ENCODE measurements at places on chromosomes 1 and 21. TPM values are rescaled to one million over a fixed set of nuclear protein-coding genes. Genes with fewer than 3 reads are reported as not detected.

DNA sequence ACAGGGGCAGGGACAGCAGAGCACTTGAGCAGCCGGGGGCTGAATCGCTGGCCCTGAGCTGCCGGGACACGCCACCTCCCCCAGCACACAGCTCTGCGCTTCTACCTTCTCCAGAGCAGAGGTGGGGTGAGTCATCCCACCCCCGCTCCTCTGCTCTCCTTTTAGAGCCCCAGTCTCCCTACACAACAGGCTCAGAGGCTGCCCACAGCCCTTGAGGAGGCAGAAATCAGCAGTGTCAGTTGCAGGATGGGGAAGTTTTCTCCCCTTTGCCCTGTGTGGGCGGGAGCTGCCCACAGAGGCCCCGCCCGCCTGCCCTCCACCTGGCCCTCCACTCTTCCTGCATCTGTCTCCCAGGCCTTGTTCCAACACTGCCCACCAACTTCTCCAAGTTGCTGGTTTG lies 94.6 kb downstream of the STUM start:
- peak; percentile 91 for DNase-seq

DNA sequence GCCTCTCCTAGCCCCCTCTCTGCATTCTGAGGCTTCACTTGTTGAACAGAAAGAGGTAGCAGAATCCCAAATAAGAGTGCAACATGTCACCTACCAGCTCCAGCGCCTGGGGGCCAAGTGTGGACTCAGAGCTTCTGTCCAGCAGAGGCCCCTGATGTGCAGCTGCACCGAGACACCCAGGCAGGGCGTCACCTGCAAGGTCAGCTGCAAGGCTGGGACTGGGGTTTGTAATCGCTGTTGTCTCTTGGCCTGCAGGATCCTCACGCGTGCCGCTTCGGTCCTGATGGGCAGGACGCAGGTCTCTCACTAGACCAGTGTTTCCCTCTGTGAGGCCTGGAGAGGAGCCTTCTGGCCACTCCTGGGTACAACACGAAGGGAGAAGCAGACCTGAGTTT lies 4.3 kb upstream of the SLX9 start:
- no peak for DNase-seq

GRCh38 chr1:184701816-184702215 lies 52.8 kb downstream of the EDEM3 start:
- DNase-seq = no peak

GRCh38 chr1:17994046-17994445 lies 113.6 kb upstream of the IGSF21 start:
- DNase-seq = no peak

GRCh38 chr1:6747674-6748073 lies 37.6 kb upstream of the CAMTA1 start:
- no peak for DNase-seq

DNA sequence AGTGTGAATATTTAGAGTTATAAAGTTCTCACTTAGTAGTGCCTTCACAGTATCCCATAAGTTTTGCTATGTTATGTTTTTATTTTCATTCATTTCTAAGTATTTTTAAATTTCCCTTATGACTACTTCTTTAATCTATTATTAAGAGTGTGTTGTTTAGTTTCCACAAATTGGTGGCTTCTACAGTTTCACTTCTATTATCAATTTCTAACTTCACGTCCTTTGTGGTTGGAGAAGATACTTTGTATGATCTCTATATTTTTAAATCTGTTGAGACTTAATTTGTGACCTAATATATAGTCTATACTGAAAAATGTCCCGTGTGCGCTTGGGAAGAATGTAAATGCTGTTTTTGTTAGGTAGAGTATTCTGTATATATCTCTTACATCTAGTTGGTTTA lies 11.7 kb downstream of the CHIA start:
- no peak for DNase-seq

GRCh38 chr1:119373465-119373864 lies 4.9 kb downstream of the HAO2 start:
- DNase-seq = peak; percentile 49

GRCh38 chr1:56532350-56532683 lies 47.0 kb downstream of the PLPP3 start:
- DNase-seq = no peak

DNA sequence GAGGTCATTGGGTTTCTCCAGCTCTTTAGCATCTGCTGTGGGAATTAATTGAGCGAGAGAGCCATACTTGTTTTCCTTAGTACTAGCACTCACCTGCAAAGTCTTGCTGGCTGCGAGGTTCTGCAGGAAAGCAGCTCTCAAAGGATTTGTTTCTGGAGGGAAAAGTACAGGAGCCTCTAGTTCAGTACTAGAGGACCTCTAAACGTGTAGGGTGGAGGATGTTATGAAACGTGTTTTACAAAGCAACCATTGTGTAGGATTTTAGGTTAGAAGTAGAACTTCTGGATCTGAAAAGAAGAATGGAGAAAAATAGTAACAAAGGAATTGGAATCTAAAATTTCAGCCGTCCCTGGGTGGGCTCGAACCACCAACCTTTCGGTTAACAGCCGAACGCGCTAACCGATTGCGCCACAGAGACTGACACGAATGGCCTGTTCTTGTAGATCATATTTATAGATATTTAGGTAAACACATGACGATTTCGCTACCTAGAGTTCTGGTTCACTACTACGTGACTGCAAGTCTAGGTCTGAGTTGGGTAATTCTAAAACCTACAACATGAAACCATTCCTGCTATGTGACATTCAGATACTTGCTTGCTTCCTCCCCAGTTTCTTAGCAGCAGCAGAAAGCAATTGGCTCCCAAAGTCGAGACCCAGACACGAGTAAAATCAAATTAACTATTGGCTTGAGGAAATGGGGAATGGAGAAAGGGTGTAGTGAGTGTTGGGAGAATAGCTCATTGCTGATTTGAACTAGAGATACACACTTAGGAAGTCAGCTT lies 60.2 kb upstream of the CFAP126 start:
- DNase-seq = peak; percentile 22

DNA sequence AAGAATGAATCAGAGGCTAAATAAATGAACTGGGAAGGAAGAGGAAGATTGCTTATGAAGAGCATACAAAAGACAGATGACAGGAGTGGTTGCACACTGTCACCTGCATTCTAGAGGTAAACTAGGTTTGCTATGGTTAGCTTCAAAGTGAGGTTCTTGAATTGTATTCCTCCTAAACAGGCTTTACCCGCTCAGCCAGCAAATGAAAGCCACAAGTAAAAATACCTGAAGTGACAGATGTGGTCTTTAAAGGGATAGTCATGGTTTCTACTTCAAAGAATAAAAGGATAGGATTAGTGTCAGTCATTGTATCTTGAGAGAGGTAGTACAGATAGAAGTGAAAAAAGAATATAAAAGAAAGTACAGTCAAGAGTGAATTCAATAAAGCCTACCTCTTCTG lies 32.4 kb upstream of the PRDX6 start:
- no peak for DNase-seq

GRCh38 chr1:163785868-163786405 lies 464.2 kb downstream of the NUF2 start:
- no peak for DNase-seq

GRCh38 chr1:232110281-232111090 lies 483.9 kb downstream of the DISC1 start:
- DNase-seq = no peak

GRCh38 chr21:42941696-42942085 lies 16.3 kb upstream of the ERVH48-1 start:
- DNase-seq = no peak

DNA sequence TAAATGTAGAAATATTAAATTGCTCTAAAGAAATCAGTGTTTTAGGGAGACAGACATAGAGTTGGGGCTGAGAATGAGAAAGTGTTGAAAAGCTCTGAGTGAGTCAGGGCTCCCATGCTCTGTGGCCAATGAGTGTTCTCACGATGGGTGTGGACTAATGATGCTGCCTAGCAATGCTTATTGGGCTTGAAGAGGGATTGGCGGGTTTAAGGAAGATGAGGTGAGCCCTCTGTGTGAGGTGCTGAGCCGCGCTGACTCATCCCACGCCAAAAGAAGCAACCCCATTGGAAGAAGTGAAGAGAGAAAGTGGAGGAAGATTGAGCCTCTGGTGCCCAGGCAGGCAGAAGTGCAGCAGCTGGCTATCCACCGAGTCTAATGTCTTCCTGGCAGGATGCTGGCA lies 65.1 kb upstream of the DPT start:
- DNase-seq = no peak

DNA sequence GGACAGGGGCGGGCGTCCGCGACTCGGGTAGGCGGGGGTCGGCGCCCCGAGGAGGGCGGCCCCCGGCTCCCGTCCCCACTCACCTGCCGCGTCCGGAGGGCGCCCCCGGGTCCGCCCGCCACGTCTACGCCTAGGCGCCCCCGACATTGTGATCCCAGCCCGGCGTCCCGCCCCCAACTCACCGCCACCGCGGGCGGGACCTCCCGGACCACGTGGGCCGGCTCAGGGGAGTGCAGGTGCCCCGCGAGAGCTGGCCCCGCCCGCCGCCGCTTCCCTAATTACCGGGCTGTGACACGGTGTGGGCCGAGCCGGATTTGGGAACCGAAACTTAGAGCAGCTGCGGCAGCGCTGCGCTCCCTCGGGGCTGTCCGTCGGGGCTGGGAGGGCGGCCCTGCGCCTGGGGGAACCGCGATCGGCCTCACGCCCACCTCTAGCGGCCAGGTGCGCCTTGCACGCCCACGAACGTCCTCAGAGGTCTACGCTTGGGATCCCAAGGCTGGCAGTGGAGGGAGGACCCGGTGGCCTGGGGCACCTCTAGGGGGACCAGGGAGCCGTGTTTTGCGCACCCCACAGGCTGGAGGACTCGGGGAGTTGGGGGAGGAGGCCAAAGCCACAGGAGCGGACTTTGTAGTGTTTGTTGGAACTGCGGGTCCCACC lies 521 bp upstream of the NADK start:
- DNase-seq = peak; percentile 56

DNA sequence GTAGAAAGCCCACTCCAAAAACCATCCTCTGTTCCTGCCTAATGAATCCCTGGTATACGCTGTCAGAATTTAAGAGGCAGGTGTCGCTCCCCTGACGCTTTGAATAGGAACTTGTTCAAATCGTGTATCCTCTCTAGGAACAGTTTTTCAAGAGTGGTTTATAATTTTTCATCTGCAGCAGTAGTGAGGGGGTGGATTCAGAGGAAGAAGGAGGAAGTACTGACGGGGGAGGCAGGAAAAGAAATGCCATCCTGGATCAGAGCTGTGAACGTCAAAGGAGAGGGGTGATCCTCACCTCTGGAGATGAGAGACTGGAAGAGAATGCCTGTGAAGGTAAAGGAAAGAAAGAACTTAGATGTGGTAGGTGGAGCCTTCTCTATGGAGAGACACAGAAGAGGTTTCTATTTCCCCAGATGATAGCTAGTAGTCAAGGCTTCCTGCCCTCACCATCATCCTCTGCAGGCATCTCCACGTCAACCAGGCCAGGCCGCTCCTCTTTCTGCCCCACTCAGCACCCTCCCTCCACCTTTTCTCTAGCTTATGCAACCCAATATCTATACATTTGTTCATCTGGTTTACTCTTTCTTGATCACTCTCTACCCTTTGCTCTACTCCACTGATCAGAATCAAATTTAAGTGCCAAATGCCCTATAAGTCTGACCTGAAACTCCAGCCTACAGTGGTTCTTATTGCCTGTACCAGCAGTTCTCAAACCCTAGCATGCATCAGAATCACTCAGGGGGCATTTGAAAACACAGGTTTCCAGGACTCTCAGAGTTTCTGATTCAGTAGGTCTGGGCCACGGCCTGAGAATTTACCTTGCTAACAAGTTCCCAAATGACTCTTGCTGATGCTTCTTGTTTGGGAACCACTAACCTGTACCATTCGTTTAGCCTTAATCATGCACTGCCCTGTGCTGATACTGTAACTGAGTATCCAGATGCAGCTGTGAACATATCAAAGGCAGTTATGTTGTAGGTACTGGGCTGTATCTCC lies 13.1 kb upstream of the BCL9 start:
- DNase-seq = no peak

GRCh38 chr1:20590306-20590777 lies 1.4 kb downstream of the CDA start:
- no peak for DNase-seq

DNA sequence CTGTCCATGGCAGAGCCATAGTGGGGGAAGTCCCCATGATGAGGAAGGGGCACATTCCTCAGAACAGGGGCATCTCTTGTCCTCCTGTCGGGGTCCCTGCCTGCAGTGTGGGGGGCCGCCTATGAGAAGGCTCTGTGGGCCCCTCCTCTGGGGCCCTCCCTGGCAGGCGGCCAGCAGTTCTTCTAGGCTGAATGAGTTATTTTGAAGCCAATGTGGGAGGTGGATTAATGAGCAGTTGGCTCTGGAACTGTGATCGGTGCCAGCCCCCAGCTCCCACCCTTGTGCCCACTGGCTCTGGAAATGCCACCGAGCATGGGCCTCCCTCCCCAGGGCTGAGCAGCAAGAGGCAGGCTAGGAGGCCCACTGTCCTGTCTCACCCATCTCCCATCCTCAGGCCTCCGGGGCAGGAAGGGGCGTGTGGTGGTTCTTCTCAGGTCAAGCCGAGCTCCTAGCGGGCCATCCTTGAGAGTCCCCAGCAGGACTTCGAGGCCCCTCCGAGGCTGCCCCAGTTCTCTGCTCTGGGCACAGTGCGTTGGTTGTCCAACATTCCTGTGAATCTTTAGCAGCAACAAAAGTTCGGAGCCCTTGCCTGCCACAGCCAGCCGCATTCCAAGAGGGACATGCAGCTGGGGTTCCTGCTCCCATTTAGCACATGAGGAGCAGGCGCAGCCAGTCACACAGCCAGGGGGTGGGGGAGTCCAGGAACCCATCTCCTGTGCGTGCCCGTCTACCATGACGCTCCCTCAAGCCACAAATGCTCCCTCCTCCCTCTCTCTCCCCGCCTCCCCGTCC lies 57.2 kb downstream of the EDN2 start:
- no peak for DNase-seq

DNA sequence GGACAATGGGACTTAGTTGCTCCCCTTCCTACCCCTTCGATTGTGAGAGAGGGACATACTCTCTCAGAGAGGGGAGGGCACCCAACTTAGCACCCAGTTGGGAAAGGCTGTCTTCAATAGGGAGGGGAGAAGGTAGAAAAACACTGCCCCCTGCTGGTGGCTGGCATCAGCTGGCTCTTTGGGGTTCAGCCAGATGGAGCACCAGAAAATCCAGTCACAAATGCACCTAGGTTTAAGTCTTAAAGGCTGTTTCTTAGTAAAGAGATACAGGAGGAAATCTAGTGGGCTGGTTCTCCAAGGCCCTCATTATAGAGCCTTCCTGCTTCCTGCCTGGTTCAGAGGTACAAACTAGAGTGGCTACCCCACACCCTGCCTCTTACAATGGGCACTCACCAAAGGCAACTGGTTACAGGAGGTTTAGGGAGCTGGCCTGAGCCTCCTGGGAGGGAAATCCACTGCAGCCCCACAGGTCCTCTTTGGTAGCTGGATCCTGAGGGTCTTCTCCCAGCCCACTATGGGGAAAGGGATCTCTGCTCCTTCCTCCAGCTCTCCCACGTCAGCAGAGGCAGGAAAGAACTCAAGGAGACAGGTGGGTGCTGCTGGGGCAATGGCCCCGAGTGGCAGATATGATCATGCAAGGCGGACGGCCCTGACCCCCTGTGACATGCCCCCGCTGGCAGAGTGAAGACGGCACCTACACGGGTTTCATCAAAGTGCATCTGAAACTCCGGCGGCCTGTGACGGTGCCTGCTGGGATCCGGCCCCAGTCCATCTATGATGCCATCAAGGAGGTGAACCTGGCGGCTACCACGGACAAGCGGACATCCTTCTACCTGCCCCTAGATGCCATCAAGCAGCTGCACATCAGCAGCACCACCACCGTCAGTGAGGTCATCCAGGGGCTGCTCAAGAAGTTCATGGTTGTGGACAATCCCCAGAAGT lies 28.3 kb downstream of the EIF2D start:
- peak; percentile 82 for DNase-seq

Gene ZNF669
- total RNA-seq = 14.7 TPM

Gene AGPAT3
- 18.3 TPM for total RNA-seq

Gene LCE1A
- total RNA-seq = not detected

Gene LEMD1
- 1.5 TPM for total RNA-seq

Gene SLAMF1
- not detected for total RNA-seq

Gene SPATA1
- 0.97 TPM for total RNA-seq

Gene OLFML3
- 104 TPM for total RNA-seq
